ENCODE measurements at places on chromosomes 13 and 19.

- no peak for DNase-seq
These were observed 68.0 kb upstream of the C1QTNF9B start for GRCh38 chr13:23965346-23965745.

- DNase-seq: no peak
These were observed 3.9 kb downstream of the PIH1D1 start for GRCh38 chr19:49447485-49448431.

GRCh38 chr13:69796256-69796655, 311.4 kb upstream of the ATXN8OS start:
- DNase-seq: no peak

DNA sequence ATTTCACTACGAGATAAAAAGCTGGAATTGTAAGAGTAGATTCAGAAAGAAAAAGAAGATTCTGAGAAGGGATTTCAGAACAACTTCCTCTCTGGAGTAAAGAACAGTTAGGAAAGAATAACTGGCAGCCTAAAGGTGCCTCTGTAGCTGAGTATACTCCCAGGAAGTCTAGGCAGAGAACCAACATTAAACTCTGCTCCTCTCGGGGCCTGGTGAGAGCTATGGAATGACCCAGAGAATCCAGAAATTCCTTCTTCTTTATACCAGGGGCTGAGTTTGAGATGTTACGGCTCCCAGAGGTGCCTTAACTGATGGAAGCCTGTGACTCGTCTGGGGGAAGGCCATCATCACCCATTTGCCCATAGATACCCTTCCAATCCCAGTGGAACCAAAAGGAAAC, 39.1 kb downstream of the FAM216B start:
- DNase-seq: no peak

DNA sequence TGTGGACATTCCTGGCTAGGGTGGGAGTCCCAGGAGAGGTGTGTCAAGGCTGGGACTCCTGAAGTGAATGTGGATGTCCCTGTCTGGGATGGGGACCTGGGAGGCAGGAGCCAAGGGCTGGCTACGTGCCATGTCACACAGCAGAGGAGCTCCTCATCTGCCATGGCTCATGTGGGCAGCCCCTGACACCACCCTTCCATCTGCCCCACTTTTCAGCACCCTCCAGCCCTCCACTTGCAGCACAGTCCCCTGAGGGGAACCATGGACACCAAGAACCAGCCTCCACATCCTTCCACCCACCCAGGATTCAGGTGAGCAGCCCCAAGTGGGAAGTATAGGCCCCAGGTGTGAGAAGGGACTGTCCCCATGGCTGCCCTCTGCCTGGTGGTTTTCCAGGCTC, 1.7 kb downstream of the ZNF446 start:
- no peak for DNase-seq

DNA sequence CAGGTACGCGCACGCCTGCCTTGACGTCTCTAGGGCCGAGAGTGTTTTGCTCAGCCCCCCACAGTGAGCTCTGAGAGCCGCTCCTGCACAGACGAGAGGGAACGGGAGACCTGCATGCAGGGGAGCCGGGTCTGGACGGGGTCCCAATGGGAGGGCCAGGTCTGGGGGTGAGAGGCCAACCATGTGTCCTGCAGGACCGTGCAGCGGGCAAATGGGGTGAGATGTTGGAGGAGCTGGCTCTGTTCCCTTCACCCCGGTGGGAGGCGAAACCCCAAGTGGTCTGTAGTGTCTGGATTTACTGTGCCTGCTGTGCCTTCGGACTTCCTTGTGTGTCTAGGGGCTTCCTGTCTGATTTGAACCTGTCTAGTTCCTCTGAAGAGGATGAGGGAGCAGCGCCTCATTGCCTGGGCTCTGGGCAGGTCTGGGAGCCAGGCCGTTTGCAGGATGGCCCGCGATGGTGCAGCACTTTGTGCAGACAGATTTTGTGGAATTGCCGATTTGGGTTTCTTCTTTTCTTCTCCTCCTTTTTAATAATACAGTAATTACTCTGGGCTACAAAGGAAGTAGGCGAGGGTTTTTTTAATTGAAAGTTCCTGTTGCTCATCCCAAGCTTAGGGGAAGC, 2.1 kb downstream of the CSNK1G2 start:
- no peak for DNase-seq

DNA sequence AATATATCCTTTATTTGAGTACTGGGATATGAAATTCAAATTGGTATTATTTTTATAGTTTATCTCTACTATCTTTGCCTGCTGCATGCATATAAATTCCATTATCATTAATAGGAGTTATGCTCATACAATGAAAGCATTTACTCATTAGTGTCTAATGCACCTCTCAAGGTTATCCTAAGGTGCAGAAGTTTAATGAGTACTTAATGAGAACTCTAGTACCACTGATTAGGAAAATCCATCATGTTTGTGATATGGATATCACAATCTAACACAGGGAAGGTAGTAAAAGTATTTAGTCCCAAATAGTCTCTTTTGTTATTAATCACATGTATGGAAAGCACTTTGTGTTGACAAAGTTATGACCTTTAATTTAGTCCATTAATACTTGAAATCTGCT, 77.2 kb upstream of the SLC10A2 start:
- DNase-seq: no peak

DNA sequence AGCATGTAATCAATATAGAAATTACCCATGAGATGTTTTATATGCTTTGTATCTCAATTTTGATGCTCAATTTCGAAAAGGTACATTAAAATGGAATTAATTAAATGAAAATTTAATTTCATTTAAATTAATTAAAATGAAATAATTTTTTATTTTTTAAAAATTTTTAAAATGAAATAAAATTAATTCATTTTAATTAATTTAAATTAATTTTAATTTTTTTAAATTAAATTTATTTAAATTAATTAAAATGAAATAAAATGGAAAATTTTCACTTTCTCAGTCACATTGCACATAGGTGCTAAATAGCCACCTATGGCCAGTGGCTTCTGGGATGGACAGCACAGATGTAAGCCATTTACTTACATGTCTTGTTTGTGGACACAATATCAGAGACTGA, 4.2 kb upstream of the SULT2B1 start:
- DNase-seq: no peak

GRCh38 chr19:29404951-29405727, 120.7 kb upstream of the VSTM2B start:
- no peak for DNase-seq

- peak; percentile 93 for DNase-seq
These were observed 5.8 kb downstream of the KLF2 start for GRCh38 chr19:16330368-16330801.

DNA sequence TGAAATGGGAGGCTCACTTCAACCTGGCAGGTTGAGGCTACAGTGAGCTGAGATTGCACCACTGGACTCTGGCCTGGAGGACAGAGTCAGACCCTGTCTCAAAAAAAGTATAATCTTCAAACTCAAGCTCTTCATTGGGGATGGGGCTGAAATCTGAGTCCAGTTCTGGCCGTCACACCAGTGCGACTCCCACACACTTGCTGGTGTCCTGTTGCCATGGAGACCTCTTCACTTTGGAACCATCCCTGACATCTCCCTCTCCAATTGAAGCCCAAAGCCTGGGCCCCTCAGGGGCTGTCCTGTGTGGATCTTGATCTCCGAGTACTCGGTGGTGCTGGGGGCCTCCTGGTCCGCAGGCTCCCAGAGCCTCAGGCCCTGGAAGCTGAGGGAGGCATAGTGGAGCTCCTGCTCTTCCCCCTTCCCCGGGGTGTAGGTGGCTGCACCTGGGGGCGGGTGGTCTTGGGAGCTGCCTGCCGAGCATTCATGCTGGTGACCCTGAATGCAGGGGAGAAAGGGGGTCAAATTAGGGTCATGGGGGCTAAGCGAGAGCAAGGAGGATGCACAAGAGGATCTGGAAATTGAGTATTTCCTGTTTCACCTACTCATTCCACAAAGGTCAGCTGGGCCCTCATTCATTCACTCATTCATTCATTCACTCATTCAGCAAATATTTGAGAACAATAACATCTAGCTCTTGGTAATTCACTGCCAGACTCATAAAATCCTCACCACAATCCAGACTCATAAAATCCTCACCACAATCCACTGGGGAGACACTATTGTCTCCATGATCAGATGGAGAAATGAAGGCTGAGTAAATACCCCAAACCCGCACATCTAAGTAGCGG, 11.0 kb downstream of the SIGLEC11 start:
- DNase-seq: no peak

- no peak for DNase-seq
These were observed 1.9 kb downstream of the CBARP start for GRCh38 chr19:1235625-1236538.

DNA sequence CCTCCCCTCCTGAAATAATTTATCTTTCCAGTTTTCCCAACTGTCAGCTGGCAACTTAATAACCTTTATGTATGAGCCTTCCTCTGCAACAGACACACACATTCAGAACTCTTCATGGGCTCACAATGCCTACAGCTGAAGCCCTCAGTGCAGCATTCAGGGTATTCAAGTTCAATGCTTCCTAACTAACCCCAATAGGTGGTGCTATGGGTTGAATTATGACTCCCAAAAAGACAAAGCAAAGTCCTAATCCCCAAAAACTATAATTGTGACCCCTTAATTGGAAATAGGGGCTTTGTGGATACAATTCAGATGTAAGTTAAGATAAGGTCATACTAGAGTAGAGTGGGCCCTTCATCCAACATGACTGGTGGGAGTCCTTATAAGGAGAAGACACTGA, 202.2 kb downstream of the SUCLA2 start:
- DNase-seq: no peak

DNA sequence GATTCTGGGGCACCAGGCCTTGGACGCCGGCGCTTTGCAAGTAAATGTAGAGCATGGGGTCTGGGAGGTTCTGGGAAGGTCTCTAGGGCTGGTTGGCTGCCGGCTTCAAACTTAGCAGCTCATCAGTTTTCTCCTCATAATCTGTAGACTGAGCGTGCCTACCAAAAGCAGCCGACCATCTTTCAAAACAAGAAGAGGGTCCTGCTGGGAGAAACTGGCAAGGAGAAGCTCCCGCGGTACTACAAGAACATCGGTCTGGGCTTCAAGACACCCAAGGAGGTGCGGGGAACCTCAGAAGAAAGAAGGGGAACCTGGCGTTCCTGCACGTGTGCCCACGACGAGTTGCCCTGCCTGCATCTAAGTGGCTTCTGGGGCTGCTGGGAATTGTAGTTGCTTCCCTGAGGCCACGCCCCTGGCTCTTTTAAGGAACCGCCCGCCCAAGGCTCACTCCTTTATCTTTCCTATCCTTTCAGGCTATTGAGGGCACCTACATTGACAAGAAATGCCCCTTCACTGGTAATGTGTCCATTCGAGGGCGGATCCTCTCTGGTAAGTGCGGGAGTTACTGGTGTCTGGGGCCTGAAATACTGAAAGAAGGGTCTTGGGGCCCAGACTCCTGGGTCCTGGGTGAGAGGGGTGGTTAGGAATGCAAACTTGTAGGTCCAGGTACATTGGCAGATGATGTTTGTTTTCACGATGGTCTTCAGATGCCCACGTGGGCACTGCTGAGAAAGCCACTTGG, 984 bp downstream of the RPS11 start:
- peak; percentile 49 for DNase-seq

- no peak for DNase-seq
These were observed 231.8 kb downstream of the SHISA2 start for GRCh38 chr13:25819856-25820530.

GRCh38 chr19:58317476-58318072, 9.2 kb upstream of the ZSCAN22 start:
- no peak for DNase-seq

- no peak for DNase-seq
These were observed 2.6 kb downstream of the POU2F2 start for GRCh38 chr19:42129399-42130253.

- DNase-seq: no peak
These were observed 99.2 kb downstream of the ANKRD10 start for GRCh38 chr13:110815471-110816204.

DNA sequence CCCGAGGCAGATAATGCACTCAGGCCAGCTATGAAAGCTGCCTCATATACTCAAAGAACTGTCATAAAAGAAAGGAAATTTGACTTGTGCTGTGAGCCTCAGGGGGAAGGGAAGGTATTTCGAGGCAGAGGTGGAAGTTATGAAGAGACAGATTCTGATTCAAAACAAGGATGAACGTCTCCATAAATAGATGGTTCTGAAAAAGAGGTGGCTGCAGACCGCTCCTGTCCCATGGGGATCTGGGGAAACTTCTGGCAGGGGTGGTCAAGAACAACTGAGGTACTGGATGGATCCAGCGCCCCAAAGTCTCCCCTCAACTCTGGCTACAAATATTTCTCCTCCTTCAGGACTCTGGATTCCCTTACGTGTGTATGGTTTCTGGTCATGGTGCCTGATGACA, 168.1 kb upstream of the IRS2 start:
- DNase-seq: no peak

DNA sequence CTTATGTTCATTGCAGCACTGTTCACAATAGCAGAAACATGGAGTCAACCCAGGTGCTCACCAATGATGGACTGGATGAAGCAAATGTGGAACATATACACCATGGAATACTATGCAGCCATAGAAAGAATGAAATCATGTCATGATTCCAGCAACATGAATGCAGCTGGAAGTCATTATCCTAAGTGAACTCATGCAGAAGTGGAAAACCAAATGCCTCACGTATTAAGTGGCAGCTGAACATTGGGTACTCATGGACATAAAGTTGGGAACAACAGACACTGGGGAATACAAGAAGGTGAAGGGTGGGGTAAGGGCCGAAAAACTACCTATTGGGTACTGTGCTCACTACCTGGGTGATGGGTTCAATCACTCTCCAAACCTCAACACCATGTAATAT, 915.9 kb downstream of the UQCRFS1 start:
- no peak for DNase-seq

DNA sequence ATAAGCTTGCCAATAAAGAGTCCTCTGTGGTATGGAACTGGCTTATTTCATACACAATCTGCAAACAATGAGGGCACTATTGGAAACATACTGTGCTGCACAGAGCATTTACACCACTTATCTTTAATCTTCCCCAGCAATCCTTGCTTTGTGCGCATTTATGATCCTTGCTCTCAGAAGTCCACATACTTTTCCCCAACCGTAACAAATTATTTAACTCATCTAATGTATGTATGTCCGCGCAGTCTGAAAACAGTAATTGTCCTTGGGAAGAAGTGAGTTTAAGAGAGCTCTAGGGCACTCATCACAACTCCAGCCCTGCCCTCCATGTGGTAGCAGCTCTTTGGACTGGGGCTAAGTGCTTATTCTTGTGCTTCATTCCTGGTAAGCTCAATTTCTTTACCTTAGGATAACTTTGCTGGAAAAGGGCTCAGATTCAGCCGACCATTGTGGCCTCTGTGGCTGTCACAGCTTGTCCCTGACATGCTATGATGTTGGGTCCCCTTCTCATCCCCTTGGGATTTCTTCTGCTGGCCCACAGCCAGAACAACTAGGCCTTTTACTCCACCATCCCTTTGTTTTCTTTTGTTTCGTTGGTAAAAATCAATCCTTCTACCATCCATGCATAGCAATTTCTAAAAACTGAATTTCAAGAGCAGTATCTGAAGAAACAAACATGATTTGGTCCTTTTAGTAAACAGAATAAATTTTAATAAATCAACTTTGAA, 152.7 kb downstream of the TNFRSF19 start:
- DNase-seq: no peak

GRCh38 chr19:46860125-46860845, 512 bp upstream of the ARHGAP35 start:
- peak; percentile 81 for DNase-seq
